ENCODE measurements at places on chromosomes 5 and 9.

GRCh38 chr5:74141053-74141452 lies 499.5 kb downstream of the ENC1 start:
- DNase-seq = no peak

DNA sequence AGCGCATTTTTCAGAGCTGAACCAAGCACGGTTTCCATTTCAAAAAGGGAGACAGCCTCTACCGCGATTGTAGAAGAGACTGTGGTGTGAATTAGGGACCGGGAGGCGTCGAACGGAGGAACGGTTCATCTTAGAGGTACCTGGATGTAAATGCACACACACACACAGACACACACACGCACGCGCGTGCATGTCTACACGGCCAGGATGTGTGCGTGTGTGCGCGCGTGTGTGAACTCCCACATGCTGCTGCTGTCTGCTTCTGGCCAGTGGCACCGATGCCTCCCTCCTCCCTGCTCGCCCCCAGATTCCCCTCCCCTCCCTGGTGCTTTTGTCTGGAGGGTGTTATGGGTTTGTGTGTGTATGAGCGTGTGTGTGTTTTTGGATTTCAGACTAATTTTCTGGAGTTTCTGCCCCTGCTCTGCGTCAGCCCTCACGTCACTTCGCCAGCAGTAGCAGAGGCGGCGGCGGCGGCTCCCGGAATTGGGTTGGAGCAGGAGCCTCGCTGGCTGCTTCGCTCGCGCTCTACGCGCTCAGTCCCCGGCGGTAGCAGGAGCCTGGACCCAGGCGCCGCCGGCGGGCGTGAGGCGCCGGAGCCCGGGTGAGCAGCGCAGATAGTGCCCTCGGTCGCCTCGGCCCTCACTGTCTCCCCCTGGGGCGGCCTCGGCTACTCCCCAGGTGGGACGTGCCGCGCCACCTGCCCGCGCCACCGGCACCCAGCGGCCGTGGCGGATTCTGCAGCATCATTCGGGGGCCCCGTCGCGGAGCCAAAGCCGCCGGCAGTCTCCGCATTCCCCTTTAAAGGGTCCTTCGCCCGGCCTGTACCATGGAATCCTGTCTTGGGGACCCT lies at the start of gene NTRK2:
TSS of gene NTRK2 (plus strand) at position 442 of the 850 bp plus-strand sequence. CDS start 1,020 bp downstream, outside the sequence.
- DNase-seq = no peak

DNA sequence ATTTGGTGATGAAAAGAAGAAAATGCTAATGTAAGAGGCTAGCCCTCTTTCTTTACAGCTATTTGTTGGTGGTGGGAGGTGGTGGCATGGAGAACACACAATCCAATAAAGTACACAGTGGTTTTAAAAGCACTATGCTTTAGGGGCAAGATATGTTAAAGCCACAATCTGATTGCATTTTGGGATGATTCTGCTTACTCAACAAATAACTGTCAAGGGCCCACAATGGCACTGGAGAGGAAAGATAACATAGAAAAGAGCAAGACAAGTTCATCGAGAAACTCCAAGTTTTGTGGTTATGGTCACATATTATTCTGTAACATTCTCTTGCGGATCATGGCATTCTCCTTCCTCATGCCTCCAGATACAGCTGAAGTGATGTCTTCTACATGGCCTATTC lies 38.8 kb downstream of the OTP start:
- no peak for DNase-seq

GRCh38 chr9:17291766-17292165 lies 156.9 kb downstream of the CNTLN start:
- DNase-seq = no peak

- DNase-seq = no peak
These were observed 118.8 kb upstream of the VLDLR start for GRCh38 chr9:2502760-2503159.

DNA sequence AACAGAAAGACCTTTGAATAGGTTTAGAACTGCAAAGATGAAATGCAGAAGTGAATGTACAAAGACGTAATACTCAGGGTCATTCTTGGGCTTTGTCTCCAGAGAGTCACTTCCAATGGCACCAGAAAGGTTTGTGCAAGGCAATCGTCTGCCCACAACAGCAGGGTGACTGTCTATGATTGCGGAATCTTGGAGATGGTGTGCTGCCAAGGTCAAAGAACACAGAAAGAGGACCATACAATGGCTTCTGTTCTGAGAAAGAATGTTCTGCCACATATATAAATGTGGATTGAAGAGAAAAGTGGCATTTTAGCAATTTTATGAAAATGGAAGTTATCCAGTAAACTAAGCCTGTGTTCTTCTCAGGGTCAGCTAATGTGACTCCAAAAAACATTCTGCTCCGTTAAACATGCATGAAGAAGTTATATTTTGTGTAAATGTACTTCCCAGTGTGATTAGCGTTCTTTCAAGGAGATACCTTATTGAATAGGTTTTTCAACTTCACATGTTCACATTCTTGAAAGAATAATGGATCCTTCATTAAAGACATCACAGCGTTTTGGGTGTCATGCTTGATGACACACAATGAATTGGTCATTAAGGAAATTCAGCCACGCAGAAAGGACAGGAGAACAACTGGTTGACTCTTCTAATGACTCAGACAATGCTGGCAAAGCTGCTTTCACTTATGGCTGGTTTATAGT lies 73.4 kb upstream of the CDH6 start:
- no peak for DNase-seq

GRCh38 chr9:126116351-126117157 lies 210.1 kb upstream of the MVB12B start:
- no peak for DNase-seq

DNA sequence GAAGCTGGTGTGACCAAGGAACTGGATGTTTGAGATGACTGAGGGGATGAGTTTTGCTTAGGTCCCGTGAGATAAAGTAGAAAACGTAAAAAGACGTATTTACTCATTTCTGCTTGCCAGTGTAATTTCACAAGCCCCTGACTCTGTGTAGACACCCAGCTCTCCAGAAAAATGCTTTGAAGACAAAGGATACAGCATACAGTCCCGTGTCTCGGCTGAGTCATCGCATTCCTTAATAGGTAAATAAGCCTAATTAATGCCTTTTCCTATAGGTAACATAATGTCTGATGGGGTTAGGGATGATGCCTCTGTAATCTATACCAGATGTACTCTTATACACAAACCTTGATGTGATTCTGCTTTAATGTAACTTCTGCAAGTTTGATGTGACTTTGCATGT lies 20.2 kb downstream of the S100Z start:
- no peak for DNase-seq

DNA sequence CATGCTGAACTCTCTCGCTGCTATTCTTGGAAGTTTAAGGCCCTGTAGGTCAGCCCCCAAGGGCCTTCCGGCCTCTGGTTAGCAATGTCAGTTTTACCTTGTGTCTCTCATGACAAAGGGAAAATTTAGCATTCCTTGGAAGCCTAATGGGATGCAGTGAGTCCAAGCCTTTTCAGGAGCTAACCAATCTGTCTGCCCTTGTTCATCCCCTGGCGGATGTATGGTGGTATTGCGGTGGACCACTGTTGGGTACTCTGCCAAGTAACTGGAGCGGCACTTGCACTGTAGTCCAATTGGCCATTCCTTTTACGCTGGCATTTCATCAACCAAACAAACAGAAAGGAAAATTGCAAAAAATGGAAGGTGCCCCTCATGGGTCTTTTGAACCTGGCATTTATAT lies 318.4 kb upstream of the NMUR2 start:
- no peak for DNase-seq

- no peak for DNase-seq
These were observed 100.8 kb upstream of the CD180 start for GRCh38 chr5:67297376-67297775.

DNA sequence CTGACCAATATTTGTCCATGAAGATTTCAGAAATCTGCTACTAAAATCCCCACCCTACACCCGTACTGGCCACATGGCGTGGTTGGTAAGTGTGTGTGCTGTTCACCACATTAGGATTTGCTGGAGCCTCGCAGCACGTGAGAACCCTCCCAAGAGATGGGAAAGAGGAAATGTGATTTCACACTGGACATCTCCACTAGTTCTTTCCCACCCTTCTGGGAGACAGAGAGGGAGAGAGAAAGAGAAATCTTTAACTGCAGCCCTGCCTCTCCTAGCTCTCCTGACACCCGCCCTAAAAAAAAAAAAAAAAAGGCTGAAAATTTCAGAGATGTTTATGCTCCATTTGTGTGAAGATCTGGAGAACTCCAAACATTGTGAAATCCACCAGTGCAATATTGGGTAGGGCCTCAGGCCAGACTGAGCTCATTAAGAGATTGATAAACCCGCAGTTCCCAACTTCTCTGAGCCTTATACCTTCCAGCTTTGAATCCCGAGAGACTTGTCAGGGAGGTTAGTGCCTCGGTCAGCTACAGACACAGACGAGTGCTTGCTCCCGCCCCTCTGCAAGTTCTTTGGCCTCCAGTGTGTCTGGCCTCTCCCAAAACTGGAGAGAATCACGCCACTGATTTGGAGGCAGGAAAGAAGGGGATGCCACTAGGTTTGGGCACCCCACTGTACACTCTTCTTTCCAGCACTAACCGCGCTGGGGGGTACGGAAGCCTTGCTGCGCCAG lies 1.9 kb downstream of the SPRY4 start:
- no peak for DNase-seq

DNA sequence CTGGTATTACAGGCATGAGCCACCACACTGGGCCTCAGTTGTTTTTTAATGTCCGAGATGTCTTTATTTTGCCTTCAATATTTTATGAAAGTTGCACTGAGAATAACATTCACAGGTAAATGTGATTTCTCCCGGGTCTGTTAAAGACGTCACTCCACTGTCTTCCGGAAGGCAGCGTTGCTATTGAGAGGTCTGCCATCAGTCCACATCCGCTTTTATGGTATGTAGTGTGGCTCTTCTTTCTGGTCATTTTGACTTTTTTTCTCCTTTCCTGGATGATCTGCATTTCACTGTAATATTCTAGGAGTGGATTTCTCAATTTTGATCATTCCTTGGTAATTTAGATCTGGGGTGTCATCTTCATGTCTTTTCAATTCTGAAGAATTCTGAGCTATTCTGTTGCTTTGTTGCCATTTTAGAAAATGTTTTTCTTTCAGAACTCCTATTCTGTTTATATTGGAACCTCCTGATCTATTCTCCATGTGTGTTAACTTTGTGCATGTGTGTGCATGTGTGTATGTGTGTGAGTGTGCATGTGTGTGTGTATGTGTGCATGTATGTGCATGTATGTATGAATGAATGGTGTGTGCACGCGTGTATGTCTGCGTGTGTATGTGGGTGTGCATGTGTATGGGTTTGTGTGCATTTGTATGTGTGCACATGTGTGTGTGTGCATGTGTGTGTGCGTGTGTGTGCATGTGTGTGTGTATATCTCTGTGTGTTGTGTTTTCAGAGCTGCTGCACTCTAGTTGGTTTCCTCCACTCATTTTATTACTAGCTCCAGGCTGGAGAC lies 1.9 kb upstream of the LCN1 start:
- no peak for DNase-seq

- no peak for DNase-seq
These were observed 76.7 kb upstream of the CCNG1 start for GRCh38 chr5:163360656-163361055.

DNA sequence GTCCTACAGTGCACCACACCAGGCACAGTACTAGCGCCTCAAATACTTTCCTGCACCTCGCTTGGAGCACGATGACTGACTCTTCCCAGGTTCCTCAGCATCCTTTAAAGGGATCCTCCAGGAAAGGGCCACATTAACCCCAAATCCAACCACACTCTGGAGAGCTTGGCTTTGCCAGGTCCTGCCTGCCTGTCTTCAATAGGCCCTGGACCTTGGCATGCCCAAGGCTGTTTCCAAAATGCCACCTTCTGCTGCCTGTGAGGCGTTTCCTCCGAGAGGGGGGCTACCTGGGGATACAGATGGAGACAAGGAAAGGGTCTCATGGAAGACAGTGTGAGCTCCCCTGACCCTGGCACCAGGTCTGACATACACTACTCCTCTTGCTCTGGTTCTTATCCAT lies 169.9 kb downstream of the DAB2IP start:
- DNase-seq = no peak

DNA sequence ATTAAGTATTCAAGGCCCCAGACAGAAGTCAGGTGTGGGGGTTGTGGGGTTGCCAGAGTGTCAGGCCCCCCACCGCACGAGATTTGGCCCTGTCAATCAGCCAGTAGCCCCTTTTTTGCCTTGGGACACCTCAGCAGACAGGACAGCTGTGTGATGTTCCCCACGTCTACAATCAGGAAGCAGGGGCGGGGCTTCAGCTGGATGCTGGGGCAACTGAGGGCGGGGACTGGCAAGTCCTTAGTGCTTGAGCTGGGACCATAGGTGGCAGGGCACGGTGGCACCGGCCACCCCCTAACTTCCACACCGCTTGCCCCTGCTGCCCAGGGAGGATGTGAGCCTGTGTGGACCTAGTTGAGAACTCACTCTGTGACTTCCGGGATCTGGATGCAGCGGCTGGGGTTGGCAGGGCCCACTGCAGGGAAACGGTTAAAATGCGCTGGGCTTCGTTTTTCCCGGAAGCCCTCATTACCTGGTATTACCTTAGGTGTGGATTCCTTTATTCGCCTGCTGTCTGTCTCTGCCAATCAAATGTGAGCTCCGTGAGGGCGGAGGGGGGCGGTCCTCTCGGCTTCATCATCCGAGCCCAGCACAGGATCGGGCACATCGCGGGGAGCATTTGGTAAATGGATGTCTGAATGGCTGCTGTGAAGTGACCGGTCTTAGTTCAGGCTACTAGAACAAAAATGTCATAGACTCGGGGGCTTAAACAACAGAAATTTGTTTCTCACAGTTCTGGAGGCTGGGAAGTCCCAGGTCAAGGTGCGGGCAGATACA lies 7.5 kb upstream of the GTF3C5 start:
- peak; percentile 16 for DNase-seq

- DNase-seq = no peak
These were observed 1318.3 kb upstream of the DMAC1 start for GRCh38 chr9:9117866-9118265.

- DNase-seq = no peak
These were observed 26.6 kb upstream of the CRB2 start for GRCh38 chr9:123329329-123329955.

DNA sequence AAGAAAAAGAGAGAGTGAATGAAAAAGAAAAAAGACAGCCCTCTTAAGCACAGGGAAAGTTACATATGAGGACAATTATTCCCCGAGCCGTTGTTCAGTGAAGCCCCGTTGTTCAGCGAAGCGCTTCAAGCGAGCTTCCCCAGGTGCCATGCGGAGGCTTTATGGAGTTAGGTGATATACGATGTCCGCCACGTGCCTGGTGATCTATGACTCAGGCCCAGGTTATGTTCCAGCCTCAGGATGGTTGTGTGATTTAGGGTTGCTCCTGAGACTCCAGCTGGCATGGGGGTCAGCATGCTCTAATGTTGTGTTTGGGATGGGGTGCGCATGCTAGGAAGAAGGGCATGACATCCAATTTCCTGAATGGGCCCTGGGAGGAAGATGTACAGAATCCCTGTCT lies 365.6 kb downstream of the CDK5RAP2 start:
- no peak for DNase-seq

- DNase-seq = no peak
These were observed 191.0 kb upstream of the S1PR3 start for GRCh38 chr9:88800329-88800682.

GRCh38 chr5:175710326-175710725 lies 52.5 kb downstream of the HRH2 start:
- DNase-seq = no peak

DNA sequence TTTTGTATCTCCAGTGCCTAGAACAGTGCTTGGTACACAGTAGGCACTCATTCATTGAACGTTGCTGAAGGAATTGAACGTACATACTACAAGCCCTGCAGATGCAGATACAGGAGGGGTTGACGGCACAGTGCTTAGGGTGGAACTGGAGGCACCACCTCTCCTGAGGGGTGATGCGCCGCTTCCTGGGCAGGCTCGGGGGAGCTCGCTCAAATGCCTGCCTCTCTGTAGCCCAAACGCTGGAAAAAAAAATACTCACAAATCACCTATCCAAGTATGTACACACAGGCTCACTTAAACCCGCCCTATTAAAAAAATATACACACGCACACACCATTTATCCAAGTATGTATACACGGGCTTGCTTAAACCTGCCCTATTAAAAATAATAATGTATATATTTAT lies 536 bp upstream of the COMMD10 start:
- DNase-seq = peak; percentile 16
